ENCODE measurements at places on chromosomes 1 and 21.

- DNase-seq = no peak
Measured at GRCh38 chr1:189538271-189538670, 939.4 kb downstream of the BRINP3 start.

DNA sequence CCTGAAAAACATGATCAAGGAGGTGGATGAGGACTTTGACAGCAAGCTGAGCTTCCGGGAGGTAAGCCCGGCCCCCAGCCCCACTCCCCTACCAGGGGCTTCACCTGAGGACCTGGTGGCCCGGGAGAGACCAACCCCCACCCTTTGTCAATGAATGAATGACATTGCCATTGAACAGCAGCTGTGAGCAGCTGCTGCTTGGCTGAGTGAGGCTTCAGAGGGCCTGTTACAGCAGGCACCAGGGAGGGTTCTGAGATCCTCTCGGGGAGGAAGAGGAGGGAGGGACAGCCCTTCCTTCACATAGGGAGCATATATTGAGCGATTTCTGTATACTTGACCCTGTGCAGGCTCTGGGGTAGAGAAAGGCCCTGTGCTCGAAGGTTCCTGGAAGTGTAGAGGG, 12.3 kb upstream of the CTRC start:
- DNase-seq = no peak

DNA sequence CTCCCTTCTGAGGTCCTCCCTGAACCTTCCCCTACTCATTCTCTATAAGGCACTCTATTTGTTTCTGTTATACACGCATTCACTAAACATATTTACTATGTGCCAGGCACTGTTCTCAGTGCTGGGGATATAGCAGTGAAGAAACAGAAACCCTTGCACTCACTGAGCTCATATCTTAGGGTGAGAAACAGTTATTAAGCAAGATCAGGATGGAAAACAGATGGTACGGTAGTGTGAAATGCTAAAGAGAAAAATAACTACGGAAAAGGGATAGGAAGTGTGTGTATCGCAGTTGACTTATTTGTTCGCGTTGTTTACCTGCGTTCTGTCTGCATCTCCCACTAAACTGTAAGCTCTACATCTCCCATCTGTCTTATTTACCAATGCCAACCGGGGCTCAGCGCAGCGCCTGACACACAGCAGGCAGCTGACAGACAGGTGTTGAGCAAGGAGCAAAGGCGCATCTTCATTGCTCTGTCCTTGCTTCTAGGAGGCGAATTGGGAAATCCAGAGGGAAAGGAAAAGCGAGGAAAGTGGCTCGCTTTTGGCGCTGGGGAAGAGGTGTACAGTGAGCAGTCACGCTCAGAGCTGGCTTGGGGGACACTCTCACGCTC, 572 bp downstream of the CYB5RL start:
- DNase-seq = no peak

DNA sequence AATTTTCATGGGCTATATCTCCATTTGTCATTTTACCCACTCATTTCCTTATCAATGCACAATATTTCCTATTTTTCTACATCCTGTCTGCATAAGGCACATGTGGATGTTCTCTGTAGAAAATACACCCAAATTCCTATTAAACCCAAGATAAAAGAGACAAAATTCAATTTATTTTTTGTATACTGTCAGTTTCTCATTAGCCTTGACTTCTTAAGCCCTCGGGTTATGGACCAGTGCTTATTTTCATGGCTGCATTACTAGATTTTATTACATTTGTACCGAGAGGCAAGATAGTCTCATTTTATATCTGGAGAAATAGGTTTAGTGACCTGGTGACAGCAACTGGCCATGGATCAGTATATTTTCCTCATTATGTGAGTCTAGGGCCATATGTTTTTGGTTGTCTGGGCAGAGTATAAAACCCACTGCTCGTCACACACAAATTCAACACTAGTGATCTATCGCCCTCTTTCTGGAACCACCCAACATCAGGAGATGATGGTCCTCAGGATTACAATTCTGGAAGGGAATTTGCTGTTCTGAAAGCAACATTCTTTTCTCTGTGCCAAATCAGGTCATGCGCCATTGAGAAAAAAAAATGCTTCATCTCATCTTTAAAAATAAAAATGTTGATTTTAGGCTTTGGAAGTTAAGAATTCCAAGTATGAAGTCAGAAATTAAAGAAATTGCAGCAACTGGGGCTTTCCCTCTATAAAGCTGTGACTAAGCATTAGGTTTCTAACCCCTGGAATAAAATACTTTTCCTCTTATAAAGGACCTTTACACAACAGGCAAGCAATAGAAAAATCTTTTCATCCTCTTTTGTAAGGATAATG, 81.4 kb downstream of the ASTN1 start:
- DNase-seq = no peak

- no peak for DNase-seq
Measured at GRCh38 chr1:201363467-201363866, 14.0 kb downstream of the TNNT2 start.

GRCh38 chr1:32316903-32317277, 19.1 kb downstream of the MARCKSL1 start:
- DNase-seq = no peak

DNA sequence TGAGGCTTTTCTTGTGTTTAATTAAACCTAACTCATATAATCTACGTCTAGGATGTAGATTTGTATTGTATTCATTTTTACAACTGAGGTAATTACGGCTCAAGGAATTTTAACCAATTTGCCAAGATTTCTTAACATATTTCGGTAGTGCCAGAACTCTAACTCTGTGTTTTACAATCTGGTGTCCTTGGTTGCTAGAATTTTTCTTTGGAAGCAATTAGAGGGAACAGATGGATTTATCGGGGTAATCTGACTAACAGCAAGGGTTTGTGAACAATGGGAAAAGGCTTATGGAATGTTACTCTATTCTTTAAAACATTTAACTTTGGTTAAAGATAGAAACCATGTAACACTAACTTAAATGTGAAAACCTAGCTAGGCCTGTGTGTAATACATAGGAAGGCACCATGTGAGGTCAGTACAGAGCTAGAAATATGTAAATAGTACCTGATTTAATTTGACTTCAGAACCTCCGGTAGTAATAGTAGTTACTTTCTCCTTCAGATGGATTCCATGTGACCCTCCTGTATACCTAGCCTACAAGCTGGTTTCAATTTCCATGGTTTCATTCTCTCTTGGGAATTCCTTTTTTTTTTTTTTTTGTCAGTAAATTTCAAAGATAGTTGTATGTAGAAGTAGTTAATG, 1.2 kb downstream of the MTF2 start:
- DNase-seq = no peak

- DNase-seq = no peak
Measured at GRCh38 chr21:41779659-41780058, 12.8 kb upstream of the RIPK4 start.

DNA sequence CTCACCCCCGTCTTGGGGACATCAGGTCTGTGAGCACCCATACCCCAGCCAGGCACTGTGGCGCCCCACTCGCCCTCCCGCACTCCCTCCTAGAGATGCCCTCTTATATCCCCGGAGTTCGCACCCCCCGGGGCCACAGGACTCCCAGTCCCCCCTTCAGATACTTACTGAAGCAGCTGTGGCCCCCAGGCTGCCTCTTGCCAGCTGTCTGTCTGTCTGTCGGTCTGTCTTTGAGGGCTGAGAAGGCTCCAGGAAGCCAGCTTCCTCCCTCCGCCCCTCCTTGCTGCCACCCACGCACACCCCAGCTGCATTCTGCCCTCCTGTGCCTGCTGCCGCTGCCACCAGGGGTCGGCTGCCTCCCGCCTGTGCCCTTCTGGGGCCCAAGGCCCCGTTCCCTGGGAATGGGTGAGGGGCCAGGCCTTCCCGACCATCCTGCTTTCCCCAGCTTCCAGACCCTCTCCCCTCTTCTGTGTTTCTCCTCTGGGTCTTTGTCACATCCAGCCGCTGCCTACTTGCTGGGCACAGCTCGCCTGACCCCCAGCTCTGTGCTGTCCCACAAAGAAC, at the start of gene PTPN7:
Gene PTPN7 (minus strand): TSS at position 226 of the 564 bp plus-strand sequence. CDS start 1,200 bp downstream, outside the sequence.
- DNase-seq = no peak

- no peak for DNase-seq
Measured at GRCh38 chr1:44790968-44791801, 3.2 kb upstream of the BEST4 start.

DNA sequence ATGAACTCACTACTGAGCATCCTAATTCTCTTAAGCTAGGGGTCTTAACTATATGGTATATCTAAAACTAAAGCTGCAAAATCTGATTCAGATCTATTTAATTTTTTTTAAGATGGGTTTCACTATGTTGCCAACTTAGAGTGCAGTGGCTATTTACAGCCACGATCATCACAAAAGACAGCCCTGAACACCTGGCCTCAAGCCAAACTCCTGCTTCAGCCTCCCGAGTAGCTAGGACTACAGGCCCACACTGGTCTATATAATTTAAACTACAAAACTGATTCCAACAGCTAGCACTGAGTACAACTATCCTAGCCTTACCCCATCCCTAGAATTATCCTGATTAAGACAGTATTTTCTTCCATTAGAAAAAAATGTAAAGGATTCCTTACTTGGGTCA, 37.1 kb downstream of the EIF4G3 start:
- DNase-seq = no peak

DNA sequence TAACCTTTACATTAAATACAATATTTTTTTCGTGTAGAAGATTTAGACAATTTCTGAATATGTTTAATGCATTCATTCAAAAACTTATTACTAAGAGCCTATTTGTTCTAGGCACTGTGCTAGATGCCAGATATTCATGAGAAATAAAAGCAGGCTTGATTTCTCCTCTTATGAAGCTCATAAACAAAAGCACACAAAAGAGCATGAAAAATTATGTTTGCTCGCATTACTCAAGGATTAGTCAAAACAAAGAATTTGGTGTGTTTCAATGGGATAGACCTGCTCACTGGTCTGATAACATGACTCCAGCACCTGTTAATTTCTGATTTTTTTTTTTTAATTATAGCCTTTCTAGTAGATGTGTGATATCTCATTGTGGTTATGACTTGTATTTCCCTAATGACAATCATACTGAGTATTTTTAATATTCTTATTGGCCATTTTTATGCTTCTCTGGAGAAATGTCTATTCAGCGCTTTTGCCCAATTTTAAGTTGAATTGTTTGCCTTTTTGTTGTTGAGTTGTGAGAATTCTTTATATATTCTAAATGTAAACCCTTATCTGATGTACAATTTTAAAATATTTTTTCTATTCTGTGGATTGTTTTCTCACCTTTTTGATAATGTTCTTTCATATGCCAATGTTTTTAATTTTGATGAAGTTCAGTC, 382.3 kb upstream of the ADGRL4 start:
- no peak for DNase-seq

DNA sequence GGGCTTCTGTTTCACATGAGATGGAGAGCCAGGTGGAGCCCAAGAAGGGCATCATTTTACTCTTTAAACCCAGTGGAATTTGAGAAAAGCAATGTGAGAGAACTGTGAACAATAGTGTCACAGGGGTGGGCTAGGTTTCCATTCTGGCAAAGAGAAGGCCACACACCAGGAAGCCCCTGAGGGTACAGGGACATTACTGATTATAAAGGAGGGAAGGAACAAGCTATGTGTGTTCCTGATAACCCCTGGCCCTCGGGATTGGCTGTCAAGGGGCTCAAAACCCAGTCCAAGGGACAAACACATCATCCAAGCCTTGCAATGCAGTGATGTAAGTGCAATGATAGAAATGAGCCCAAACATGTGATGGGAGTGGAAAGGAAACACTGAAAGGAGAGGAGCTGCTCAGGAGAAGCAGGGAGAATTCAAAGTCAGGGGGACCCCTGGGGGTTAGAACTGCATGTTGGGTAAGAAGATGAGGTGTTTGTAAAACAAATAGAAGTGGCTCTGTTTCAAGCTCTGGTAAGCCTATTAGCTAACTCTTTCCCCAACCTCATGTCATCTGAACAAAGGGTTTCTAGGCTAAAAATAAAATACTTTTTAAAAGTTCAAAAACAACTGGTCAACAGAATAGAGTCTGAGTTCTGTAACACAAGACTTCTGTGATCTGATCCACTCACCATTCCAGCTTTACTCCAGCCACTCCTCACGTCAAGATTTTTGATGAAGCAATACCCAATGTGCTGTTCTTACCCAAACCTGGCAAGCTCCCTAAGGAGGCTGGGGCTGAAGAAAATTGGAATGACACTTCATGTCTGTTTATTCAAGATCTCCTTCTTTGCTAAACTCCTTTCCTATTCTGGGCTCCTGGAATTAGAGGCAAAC, 51.1 kb upstream of the IL12RB2 start:
- DNase-seq = no peak

DNA sequence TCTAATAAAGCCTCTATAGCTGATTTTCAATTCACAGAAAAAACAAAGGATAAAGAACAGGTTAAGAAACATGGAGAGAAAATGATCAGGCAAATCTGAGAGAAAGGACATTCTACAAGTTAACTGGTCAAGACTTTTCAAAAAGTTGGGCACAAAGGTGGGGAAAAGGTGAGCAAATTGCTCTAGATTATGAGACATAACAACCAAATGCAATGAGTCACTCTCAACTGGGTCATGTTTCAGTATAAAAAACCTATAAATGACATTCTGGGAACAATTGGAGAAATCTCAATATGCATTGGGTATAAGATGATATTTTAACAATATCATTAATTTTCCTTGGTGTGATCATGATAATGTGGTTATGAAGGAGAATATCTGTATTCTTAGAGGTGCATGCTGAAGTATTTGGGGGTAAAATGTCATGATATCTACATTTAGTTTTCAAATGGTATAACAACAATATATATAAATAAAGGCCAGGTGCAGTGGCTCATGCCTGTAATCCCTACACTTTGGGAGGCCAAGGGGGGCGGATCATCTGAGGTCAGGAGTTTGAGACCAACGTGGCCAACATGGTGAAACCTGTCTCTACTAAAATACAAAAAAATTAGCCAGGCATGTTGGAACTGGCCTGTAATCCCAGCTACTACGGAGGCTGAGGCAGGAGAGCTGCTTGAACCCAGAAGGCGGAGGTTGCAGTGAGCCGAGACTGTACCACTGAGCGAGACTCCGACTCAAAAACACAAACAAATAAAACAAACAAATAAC, 27.0 kb downstream of the ANKRD13C start:
- no peak for DNase-seq

DNA sequence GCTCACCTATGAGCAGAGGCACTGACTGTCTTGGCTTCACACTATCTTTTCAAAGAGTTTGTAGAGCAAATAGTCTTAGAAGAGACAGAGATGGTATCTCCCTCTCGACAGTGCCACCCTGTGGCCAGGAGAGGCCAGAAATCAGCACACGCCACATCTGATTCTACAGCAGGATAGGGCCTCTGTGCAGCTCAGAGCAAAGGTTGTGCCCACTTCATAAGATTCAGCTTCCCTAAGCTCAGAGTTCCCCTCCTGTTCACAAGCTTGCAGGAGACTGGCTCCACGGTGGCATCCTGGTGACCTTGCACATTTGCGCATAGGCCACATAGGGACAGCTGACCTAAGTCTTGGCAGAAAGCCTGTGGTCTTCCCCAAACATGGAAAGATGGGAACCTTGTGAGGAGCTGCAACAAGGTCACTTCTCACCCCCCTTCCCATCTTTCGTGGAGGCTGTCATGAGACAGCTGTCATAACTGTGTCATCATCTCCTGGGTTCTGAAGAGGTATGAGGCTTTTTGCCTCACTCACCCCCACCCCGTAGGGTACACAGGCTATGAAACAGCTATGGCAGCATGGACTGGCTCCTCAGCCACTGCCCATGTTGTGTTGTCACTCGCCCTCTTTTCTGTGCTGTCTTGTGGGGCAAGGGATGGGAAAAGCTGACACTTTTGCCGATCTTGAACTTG, 3.0 kb downstream of the ITLN2 start:
- peak; percentile 12 for DNase-seq

GRCh38 chr21:26982767-26983166, 15.9 kb upstream of the ADAMTS5 start:
- no peak for DNase-seq
